Endothelial cell of umbilical vein (primary cell): ENCODE measurements at places on chromosomes 12 and 14. TPM values are rescaled to one million over a fixed set of nuclear protein-coding genes. Genes with fewer than 3 reads are reported as not detected.

The FGF6 gene
- polyA plus RNA-seq: not detected in 2 replicates

The APOF gene
- not detected in 2 replicates for polyA plus RNA-seq

The NGB gene
- not detected in 2 replicates for polyA plus RNA-seq

The PLBD1 gene
- polyA plus RNA-seq: 0.04 and 0.10 TPM in 2 replicates

The TRHDE gene
- polyA plus RNA-seq: not detected in 2 replicates

The OLR1 gene
- polyA plus RNA-seq: not detected in 2 replicates

The LTB4R gene
- polyA plus RNA-seq: 9.1 and 11.7 TPM in 2 replicates

The PLEKHG7 gene
- not detected in 2 replicates for polyA plus RNA-seq
